ENCODE measurements at places on chromosomes 11 and 22.

- H3K27ac ChIP-seq = no peak overlapping the region
- H3K27me3 ChIP-seq = peaks cover 53% of the 10 kb centered on the region
- no peaks in the 10 kb centered on the region for H3K4me1 ChIP-seq
These were observed 22.4 kb downstream of the PIWIL3 start for GRCh38 chr22:24752088-24752623.

- no peaks in the 10 kb centered on the region for H3K36me3 ChIP-seq
- no peak for DNase-seq
- no peak overlapping the region for H3K4me3 ChIP-seq
- H3K27me3 ChIP-seq = no peaks in the 10 kb centered on the region
- H3K4me1 ChIP-seq = peaks cover 9% of the 10 kb centered on the region
These were observed 420.4 kb upstream of the CCDC90B start for GRCh38 chr11:83706566-83706965.

DNA sequence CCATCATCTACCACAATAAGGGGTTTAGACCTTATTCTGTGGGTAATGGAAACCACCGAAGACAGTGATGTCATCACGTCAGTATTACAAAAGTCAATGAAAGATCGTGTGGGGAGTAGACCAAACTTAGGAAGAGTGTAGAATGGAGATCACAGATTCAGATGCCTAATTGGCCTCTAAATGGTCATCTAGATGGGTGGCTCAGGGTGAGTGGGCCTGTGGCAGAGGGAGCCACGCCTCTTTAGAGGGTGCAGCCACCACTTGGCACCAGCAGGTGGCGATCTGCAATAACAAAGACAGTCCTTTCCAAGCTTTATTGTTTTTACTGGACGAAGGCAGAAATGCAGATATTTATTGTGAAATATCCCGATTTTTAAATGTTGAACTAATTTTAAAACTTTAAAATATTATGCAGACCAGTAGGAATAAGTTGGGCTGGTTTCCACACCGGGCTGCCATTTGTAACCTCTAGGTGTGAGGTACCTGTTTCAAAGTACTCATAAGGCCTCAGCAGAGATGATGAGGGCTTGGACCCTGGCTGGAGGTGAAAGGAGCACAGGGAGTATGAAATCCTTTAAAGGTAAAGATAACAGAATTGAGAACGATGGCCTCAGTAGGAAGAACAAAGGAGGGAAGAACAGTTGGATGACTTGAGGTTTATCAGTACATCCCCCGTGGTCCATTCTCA, 222.0 kb downstream of the DBX1 start:
- H3K4me3 ChIP-seq = no peak overlapping the region
- DNase-seq = no peak
- H3K4me1 ChIP-seq = peaks cover 53% of the 10 kb centered on the region
- H3K27ac ChIP-seq = no peak overlapping the region

- H3K27ac ChIP-seq = no peak overlapping the region
- no peaks in the 10 kb centered on the region for H3K4me1 ChIP-seq
- H3K27me3 ChIP-seq = peaks cover 21% of the 10 kb centered on the region
- DNase-seq = no peak
- H3K36me3 ChIP-seq = no peaks in the 10 kb centered on the region
- no peak overlapping the region for H3K4me3 ChIP-seq
These were observed 33.1 kb upstream of the ASPHD2 start for GRCh38 chr22:26395926-26396325.

GRCh38 chr11:84414920-84415319, 1128.8 kb upstream of the CCDC90B start:
- H3K4me1 ChIP-seq = no peaks in the 10 kb centered on the region
- no peaks in the 10 kb centered on the region for H3K36me3 ChIP-seq
- H3K27ac ChIP-seq = no peak overlapping the region
- H3K4me3 ChIP-seq = no peak overlapping the region

DNA sequence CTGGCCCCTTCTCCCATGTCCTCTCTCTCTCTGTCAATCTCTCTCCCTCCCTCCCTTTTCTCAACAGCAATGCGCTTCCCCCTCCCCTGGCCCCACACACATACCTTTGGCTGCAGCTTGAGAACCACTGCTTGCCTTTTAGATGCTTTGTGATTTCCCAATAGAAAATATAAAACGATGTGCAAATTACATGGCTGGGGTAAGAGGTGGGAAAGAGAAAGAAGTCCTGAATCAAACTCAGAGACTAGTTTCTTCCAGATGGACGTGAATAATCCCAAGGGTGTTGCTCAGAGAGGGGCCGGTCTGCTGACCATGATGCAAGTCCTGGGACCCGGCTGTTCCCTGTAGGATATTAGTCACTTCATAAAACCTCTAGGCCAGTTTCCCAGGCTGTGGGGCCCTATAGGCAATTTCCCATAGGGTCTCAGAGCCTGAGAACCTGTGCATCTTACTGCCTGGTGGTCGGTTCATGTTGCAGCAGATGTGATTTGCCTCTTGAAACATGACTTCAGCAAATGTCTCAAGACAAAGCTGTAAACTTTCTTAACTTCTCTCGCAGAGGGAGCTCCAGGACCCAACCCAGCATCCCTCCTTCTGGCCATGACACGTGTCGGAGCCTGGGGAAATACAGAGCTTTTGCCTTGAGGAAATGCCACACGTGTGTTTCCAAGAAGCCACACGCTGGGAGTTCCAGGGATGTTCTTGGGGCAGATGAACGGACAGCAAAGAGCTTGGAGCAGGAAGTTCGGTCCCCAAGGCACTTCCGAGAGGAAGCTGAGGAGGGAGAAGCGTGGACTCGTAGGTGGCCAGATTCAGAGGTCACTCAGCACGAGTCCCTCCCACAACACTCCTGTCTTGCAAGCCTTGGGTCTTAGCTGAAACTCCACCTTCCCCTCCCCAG, 34.5 kb upstream of the ETS1 start:
- H3K36me3 ChIP-seq = no peaks in the 10 kb centered on the region
- H3K4me1 ChIP-seq = peaks cover 11% of the 10 kb centered on the region
- no peak overlapping the region for H3K4me3 ChIP-seq

DNA sequence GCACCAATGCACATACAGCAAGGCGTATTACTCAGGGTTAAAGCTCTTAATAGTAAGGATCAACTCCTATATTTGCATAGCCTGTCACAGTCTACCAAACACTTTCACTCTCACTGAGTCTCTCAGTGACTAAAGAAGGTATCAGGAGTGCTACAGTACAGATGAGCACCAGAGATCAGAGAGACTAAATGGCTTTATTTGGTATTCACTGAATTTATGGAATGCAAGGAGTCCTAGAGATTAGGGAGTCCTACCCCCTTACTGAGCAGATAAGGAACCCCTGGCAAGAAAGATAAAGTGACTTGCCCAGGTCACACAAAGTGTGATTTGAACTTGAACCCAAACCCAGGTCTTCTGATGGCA, 396.4 kb upstream of the CCDC90B start:
- no peak overlapping the region for H3K27ac ChIP-seq
- no peaks in the 10 kb centered on the region for H3K27me3 ChIP-seq
- no peak overlapping the region for H3K4me3 ChIP-seq
- H3K36me3 ChIP-seq = no peaks in the 10 kb centered on the region
- no peak for DNase-seq

GRCh38 chr11:78606667-78607066, 32.0 kb upstream of the NARS2 start:
- no peaks in the 10 kb centered on the region for H3K36me3 ChIP-seq
- H3K4me3 ChIP-seq = no peak overlapping the region
- H3K4me1 ChIP-seq = no peaks in the 10 kb centered on the region
- no peak overlapping the region for H3K27ac ChIP-seq

- no peak for DNase-seq
- peaks cover 4% of the 10 kb centered on the region for H3K4me1 ChIP-seq
- H3K36me3 ChIP-seq = peaks cover 4% of the 10 kb centered on the region
- H3K27ac ChIP-seq = no peak overlapping the region
- H3K4me3 ChIP-seq = no peak overlapping the region
These were observed 6.2 kb downstream of the DNAJC24 start for GRCh38 chr11:31375879-31376278.

GRCh38 chr11:77091146-77091940, 11.3 kb upstream of the OMP start:
- no peak overlapping the region for H3K4me3 ChIP-seq
- peaks cover 12% of the 10 kb centered on the region for H3K4me1 ChIP-seq
- H3K27ac ChIP-seq = no peak overlapping the region
- no peaks in the 10 kb centered on the region for H3K36me3 ChIP-seq
- H3K27me3 ChIP-seq = no peaks in the 10 kb centered on the region

- H3K4me3 ChIP-seq = no peak overlapping the region
- no peaks in the 10 kb centered on the region for H3K4me1 ChIP-seq
- no peaks in the 10 kb centered on the region for H3K36me3 ChIP-seq
- no peak overlapping the region for H3K27ac ChIP-seq
These were observed 183.5 kb downstream of the DSCAML1 start for GRCh38 chr11:117613521-117613920.

GRCh38 chr22:43269246-43269645, 73.9 kb downstream of the SCUBE1 start:
- H3K27me3 ChIP-seq = no peaks in the 10 kb centered on the region
- H3K4me3 ChIP-seq = no peak overlapping the region
- DNase-seq = no peak
- H3K27ac ChIP-seq = no peak overlapping the region
- H3K36me3 ChIP-seq = no peaks in the 10 kb centered on the region

DNA sequence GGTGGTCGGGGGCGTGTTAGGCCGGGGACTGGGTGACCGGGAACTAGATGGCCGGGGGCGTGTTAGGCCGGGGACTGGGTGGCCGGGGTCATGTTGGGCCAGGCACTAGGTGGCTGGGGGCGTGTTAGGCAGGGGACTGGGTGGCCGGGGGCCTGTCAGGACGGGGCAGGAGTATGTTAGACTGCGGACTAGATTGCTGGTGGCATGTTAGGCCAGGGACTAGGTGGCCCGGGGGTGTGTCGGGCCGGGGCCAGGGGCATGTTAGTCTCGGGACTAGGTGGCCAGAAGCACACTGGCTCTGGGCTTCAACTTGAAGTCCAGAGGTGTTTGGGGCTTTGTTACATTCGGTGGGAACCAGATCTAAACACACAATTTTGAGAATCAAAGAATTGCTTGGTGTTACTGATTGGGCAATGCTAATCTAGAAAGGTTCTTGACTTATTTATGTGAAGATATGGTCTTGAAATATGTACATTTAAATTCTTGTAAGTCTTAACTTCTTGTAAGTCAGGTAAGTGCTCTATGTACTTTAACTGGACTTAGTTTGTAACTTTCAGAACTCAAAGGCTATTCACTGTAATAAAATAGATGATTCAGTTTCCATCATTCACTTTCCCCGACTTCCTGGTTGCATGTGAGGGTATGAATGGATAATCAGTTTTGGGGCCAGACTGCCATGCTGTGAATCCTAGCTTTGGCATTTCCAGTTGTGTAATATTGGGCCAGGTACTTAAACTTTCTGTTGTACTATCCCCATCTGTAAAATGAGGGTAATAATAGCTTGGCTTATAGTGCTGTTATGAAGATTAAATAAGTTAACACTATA, 1.1 kb downstream of the EXT2 start:
- H3K36me3 ChIP-seq = peaks cover 7% of the 10 kb centered on the region
- H3K27ac ChIP-seq = peak overlapping the region; percentile 58
- H3K4me3 ChIP-seq = peak overlapping the region; percentile 78
- peaks cover 12% of the 10 kb centered on the region for H3K4me1 ChIP-seq

DNA sequence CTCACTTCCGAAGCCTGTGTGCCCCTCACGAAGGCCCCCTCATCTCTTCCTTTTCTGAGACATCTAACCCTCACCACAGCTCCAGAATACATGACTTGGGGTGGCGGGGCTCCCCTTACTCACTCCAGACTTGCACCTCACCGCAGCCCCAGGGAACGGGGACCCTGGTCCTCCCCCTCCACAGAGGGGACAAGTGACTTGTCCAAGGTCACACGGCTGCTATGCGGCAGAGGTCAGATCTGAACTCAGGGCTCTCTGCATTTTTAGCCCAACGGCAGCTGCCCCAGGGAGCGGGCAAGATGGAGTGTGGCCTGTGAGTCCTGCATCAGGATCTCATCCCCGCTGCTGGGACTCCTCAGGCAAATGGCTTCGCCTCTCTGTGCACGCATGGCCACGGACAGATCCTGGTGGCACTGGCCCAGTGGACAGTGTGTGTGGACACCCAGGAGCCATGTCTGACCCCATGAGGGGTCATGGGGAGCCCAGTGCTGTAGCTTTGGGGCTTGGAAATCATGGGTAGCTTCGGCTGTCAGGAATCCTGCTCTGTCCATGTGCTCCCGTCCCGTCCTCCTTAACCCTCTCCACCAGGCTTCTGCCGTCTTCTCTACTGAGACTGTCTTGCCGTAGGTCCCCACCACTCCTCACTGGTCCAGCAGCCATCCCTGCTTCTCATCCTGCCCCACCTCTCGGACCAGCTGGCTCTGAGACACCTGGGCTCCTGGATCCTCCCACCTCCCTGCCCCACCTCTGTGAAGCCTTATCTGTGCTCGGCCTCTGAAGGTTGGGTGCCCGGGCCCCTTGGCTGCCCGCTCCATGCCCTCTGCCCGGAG, 48.0 kb upstream of the CARS1 start:
- H3K4me1 ChIP-seq = no peaks in the 10 kb centered on the region
- H3K4me3 ChIP-seq = no peak overlapping the region
- no peaks in the 10 kb centered on the region for H3K27me3 ChIP-seq

- peak overlapping the region; percentile 97 for H3K4me3 ChIP-seq
- peaks cover 6% of the 10 kb centered on the region for H3K36me3 ChIP-seq
- DNase-seq = no peak
- H3K27ac ChIP-seq = peak overlapping the region; percentile 96
- no peaks in the 10 kb centered on the region for H3K27me3 ChIP-seq
These were observed 1.0 kb downstream of the PCNX3 start for GRCh38 chr11:65616575-65617001.

DNA sequence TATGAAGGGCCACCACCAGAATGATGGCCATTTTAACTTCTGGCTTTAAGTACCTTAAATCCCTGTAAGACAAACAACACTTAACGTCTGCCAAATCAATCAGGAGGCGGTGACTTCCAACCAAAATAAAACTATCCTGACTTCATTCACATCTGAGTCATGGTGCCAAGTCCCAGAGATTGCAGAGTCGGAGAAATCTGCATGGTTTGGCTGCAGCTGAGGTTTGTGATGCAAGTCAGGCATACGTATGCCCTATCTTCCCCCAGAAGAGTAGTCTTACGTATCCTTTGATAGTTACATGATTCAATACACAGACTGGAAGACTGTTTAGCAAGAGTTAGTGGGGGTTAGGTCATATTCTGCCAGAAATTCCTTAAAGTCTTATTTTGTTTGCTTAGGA, 1.7 kb upstream of the GAB2 start:
- no peaks in the 10 kb centered on the region for H3K36me3 ChIP-seq
- no peaks in the 10 kb centered on the region for H3K27me3 ChIP-seq
- peaks cover 43% of the 10 kb centered on the region for H3K4me1 ChIP-seq

- H3K4me3 ChIP-seq = peak overlapping the region; percentile 86
- H3K27me3 ChIP-seq = no peaks in the 10 kb centered on the region
- peak overlapping the region; percentile 90 for H3K27ac ChIP-seq
- no peaks in the 10 kb centered on the region for H3K36me3 ChIP-seq
These were observed 891 bp downstream of the SAMM50 start for GRCh38 chr22:43955883-43956782.

GRCh38 chr11:19715373-19715772, 2.7 kb downstream of the NAV2 start:
- H3K4me1 ChIP-seq = peaks cover 58% of the 10 kb centered on the region
- H3K27ac ChIP-seq = peak overlapping the region; percentile 83
- no peaks in the 10 kb centered on the region for H3K36me3 ChIP-seq

- peaks cover 20% of the 10 kb centered on the region for H3K36me3 ChIP-seq
- peak overlapping the region; percentile 40 for H3K27ac ChIP-seq
- peaks cover 9% of the 10 kb centered on the region for H3K4me1 ChIP-seq
These were observed 18.8 kb upstream of the P4HA3 start for GRCh38 chr11:74330075-74330858.

GRCh38 chr22:43968614-43969013, 13.4 kb downstream of the SAMM50 start:
- H3K27me3 ChIP-seq = no peaks in the 10 kb centered on the region
- no peak overlapping the region for H3K4me3 ChIP-seq
- H3K36me3 ChIP-seq = peaks cover 42% of the 10 kb centered on the region
- H3K4me1 ChIP-seq = no peaks in the 10 kb centered on the region
- no peak overlapping the region for H3K27ac ChIP-seq
- DNase-seq = no peak
